ENCODE measurements at places on chromosomes 1 and 21.

- DNase-seq = peak; percentile 45
Measured at GRCh38 chr1:27545271-27545670, 55.3 kb upstream of the WASF2 start.

DNA sequence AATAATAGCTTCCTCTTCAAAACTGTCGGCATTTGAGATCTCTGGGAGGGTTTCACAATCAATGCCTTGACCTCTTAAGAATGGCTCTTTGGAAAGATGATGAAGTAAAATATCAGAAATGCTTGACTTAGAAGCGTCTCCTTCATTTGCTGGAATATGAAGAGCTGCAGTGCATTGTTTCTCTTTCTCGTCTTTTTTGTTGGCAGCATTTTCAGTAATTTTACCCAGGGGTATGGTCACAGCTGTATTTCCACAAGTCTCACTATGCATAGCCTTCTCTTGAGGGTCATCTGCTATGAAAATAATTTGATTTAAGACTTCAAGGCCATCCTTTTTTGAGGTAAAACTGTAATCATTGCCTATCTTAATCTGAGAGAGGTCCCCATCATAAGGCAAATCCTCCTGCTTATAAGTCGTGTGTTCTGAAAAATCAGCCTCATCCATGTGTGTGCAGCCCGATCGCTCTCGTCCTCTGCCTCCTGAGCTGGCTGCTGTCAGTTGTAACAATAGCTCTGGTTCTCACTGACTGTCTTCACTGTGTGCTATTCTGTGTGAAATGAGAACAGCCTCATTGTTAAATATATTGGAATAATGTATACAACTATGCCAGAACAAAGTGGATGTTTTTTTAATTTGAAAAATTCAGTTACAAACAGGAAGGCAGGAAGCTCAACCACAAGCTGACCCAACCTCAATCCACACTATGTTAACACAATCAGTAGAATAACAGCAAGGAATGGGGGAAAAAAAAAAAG is 4.5 kb downstream of the AKNAD1 start:
- no peak for DNase-seq

DNA sequence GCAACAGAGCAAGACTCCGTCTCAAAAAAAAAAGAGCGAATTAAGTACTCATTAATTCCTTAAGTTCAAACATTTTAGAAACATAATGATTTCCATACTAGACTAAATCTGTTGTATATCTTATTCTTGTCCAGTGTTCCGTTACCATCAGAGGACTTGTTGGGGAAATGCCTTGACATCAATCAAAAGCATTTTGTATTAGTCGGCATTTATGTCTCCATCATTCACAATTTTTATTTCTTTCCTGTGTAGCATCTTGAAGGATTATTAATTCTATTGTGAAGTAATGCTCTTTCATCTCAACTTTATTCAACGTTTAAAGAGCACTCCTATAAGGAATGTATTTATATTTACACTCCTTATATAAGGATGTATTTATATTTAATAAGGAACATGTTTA is 82.9 kb upstream of the QSOX1 start:
- DNase-seq = no peak

DNA sequence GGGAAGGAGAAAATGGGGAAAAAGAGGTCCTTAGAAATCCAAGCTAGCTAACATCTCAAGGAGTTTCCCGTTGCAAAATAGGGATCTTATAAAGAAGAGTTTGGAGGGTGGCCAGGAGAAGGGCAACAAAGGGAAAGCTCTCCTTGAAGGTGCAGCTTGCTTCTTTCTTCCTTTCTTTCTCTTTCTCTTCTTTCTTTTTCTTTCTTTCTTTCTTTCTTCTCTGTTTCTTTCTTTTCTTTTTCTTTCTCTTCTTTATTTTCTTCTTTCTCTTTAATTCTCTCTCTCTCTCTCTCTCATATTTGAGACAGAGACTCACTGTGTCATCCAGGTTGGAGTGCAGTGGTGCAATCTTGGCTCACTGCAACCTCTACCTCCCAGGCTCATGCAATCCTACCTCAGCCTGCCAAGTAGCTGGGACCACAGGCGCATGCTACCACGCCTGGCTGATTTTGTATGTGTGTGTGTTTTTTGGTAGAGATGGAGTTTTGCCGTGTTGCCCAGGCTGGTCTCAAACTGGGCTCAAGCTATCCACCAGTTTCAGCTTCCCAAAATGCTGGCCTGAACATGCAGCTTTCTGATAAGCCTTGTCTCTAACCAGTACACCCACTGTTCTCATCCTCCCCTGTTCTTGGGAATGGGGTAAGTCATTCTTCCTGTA is 44.4 kb downstream of the RNF11 start:
- DNase-seq = peak; percentile 33

GRCh38 chr1:153386500-153386901 is 4.4 kb downstream of the S100A8 start:
- DNase-seq = no peak

DNA sequence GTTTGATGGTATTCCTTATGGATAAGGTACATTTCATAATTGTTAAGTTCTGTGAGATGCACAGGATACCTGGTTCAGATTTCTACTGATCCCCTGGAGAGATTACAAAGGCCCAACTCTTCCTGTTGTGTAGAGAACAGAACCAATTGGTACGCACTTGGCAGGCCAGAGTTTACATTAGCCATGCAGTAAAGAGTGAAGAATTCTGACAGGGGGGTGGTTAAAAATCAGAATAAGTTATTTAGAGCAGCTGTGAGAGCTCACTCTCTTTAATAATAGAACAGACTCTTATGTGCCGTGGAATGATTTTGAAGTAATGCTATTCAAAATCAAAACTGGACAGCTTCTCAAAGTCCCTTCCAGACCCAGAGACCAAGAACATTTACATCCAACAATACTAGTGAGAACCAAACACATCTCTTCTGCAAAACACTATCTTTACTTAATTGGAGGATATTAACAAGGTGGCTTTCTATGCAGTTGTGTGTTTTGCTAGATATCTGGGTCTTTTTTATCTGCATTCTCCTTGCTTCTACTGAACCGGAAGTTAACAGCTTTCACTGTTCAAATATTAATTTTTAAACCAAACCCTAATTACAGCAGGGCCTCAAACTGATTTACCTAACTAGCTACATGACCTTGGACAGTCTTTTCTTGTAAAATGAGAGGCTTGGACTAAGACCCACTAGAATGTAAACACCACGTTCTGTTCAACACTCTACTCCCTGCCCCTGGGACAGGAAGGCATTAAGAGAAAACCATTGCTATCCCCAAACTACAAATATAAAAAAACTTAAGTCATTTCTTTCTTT is 4.0 kb downstream of the USP24 start:
- DNase-seq = no peak

- peak; percentile 45 for DNase-seq
Measured at GRCh38 chr1:42456754-42457089, 379 bp downstream of the PPCS start.

DNA sequence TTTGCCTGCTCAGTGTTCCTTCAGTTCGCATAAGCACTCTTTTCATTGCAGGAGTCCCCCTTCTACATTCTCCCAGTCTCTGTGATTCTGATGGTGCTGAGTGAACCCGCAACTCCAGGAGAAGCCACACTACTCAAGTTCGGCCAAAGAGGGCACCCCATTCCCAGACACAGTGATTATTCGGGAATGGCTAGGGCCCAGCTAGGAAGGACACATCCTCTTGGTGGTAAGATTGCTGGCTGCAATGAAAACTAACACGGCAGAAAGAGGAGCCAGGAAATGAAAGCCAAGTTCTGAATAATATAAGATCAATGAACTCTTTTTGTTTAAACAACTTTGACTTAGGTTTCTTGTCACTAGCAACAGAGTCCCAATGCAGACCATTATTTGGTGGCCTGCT is 14.9 kb downstream of the CREG1 start:
- no peak for DNase-seq

GRCh38 chr1:43796111-43796581 is 88.8 kb downstream of the ST3GAL3 start:
- DNase-seq = peak; percentile 80

DNA sequence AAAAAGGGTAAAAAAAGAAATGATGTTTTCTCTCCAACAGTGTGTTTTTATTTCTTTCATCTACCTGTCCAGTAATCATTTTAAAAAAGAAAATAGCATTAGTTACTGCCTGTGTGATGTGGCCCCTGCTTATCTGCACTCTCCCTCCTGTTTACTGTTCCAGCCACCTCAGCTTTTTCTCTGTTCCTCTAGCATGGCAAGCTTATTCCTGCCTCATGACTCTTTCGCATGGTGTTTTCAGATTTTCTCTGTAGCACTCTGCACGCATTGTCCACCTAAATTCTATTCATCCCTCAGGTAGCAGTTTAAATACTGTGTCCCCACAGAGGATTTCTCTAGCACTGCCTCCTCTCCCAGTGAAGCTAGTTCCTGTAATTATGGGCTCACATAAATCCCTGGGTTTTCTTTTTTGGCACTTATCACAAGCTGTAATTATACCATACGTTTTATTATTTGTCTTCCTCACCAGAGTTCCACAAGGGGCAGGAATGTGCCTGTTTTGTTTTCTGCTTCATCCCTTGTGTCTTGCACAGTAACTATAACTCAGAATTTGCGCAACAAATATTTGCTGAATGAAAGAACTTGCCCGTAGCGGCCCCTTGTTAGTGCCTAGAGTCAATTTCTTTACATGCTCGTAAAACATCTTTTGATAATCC is 51.4 kb upstream of the LRIG2 start:
- DNase-seq = no peak

DNA sequence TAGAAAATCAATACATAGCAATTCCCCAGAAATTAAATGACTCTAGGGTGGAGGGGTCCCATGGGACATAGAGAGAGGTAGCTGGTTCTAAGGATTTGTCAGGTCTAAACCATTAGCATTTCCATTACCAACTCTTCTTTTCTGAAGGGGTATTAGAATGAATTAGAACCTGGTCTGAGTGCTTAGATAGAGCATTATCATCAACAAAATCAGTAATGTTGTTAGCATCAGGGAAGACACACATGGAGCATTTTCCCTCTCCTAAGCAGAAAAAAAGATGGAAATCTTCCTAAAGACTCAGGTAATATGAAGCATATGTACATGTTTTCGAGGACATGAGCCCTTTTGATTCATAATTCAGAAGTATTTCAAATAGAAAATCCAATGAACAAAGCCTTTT is 984.4 kb upstream of the NCAM2 start:
- no peak for DNase-seq

DNA sequence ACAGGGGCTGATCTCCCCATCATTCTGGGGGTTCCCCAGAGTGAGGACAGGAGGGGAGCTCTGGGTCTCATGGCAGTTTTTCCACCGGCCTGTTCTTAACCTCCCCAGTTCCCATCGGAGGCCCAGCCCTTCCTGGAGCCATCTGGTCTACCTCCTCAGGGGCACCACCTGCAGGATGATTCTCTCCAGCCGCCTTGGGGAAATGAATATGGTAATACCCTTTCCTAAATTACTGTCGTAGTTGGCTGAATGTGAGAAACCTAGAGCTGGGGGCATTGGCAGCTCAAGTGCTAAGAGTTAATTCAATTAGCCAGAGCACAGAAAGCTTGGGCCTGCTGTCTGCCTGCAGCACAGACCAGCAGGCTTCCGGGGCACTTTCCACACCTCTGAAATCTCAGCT is 64.9 kb downstream of the TAS1R2 start:
- no peak for DNase-seq

DNA sequence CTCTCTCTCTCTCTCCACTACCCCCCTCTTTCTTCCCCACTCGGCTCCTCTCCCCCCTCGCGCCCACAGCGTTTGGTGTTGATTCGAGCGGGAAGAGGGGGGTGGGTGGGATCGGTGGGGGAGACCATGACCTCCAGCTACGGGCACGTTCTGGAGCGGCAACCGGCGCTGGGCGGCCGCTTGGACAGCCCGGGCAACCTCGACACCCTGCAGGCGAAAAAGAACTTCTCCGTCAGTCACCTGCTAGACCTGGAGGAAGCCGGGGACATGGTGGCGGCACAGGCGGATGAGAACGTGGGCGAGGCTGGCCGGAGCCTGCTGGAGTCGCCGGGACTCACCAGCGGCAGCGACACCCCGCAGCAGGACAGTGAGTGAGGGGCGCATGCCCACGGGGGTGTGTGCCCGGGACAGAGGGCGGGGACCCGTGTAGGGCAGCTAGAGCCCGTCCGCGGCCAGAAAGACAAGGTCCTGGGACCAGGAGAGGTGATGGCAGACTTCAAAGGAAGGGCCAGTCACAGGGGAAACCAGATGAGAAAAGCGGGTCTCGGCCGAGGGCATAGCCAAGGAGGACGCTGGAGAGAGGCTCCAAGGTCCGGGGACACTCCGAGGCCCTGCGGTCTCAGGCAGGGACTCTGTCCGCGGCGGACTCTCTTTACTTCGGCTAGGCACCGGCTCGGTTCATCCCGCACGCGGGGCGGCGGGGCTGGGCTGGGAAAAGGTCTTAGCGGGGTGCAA is at the start of gene PRRX1:
Gene PRRX1, plus strand, starts transcription at position 39 of the 735 bp plus-strand sequence. Its CDS starts 88 bp downstream, at position 127.
- no peak for DNase-seq

DNA sequence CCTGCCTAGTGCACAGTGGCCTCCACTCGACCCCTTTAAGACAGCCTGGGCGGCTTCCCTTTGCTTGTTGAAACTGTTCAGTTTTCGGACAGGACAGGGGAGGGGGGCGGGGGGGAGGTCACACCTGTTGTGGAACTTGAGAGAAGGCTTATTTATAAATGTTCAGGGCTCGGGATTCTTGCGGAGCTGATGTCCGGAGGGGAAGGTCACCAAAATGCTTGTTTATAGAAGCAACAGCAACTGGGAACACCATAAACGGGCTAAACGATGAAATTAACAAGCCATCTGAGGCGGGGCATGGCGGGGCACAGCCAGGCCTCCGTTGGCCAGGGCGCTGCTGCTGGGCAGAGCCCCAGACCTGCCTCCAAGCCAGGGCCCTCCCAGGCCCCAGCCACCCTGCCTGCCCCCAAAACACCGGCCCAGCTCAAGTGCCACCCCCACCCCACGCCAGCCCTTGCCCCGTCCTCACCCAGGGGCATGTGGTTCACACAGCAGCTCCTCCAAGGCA is 59.8 kb upstream of the CASZ1 start:
- no peak for DNase-seq

GRCh38 chr1:236904892-236905741 is 99.1 kb downstream of the MT1HL1 start:
- DNase-seq = no peak

DNA sequence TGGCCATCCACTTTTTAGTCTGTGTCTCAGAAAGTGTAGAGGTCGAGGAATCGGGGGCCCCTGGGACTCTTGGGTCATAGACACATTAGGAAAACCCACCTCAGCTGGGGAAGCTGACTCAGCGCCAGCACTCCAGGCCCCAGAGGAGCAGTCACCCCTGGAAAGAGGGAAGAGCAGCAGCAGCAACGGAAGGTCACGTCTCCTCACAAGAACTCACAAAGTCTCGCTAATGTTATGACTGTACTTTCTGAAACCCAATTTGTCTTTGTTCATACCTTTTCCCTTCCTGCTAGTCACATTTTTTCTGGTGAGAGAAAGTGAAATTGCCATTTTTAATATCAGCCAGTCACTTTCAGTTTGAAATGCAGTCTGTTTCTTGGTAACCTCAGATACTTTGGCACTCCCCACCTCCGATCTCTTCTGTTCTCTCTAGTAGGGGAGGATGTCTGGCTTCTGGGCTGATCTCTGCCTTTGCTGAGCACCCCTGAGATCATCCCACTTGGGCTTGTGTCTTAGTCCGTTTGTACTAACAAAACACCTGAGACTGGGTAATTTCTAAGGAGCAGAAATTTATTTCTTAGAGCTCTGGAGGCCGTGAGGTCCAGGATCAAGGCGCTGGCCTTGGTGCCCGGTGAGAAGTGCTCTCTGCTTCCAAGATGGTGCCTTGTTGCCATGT is 6.0 kb upstream of the NLRP3 start:
- DNase-seq = no peak
